ENCODE measurements at places on chromosomes 1 and 21.

- no peak for DNase-seq
Observed at GRCh38 chr21:42424914-42425541, 21.3 kb downstream of the UBASH3A start.

DNA sequence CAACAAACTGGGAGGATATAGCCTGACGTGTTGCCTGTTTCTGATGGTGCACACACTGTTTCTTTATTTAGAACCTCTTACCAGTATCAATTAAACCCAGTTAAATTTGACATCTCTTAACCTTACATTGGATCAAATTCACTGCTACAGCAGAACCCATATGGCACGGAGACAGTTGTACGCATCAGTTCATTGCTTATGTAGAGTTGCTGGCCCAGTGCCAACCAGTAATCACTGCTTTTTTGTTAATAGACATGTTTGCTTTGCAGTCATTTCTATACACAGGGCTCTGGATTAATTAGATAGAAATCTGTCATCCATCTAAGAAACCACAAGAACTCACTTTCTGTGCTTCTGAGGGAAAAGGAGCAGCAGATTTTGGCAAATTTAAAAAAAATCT, 154.0 kb downstream of the RWDD3 start:
- no peak for DNase-seq

- no peak for DNase-seq
Observed at GRCh38 chr1:225044258-225044657, 114.8 kb downstream of the DNAH14 start.

- no peak for DNase-seq
Observed at GRCh38 chr1:171355727-171356126, 41.7 kb downstream of the FMO4 start.

- no peak for DNase-seq
Observed at GRCh38 chr1:60664086-60664625, 418.2 kb upstream of the NFIA start.

- DNase-seq, result no peak
Observed at GRCh38 chr1:3912809-3913685, 13.0 kb upstream of the C1orf174 start.

DNA sequence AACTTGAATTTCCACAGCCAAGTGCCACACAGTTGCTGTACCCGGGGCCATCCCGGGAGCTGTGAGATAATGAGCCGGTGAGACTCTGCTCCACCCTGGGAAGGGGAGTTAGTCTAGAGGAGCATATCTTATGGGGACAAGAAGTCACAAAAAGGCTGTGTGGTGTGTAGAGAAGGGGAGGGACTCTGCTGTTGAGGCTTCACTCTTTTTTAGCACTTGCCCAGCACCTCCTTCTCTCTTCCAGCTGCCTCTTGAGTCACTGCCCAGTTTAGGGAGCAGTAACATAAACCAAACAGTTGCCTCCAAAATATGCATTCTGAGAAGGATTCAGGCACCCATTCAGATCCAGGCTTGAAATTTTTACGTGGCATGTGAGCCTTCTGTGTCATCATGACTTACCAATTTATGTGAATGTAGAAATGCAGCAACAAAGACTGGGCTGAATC, 744 bp upstream of the WDR26 start:
- no peak for DNase-seq

DNA sequence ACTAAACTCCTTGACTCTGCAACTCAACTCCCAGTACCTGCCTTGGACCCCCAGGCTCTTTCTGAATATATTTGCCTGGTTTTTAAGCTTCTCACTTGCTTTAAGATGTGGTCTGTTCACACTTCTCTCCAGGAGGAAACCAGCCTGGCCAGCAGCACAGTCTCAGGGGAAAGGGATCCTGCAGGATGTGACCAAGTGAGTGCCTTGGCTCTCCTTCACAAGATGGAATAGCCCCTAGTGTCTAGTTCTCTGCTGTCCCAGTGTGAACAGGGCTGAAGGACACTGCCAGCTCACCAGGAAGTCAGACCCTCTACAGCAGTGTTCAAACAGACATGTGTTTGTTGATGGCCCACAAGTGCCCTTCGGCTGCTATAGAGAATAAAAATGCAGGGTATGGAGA, 32.9 kb downstream of the CD244 start:
- DNase-seq, result no peak

- no peak for DNase-seq
Observed at GRCh38 chr1:15836772-15837669, 10.5 kb upstream of the SPEN start.

DNA sequence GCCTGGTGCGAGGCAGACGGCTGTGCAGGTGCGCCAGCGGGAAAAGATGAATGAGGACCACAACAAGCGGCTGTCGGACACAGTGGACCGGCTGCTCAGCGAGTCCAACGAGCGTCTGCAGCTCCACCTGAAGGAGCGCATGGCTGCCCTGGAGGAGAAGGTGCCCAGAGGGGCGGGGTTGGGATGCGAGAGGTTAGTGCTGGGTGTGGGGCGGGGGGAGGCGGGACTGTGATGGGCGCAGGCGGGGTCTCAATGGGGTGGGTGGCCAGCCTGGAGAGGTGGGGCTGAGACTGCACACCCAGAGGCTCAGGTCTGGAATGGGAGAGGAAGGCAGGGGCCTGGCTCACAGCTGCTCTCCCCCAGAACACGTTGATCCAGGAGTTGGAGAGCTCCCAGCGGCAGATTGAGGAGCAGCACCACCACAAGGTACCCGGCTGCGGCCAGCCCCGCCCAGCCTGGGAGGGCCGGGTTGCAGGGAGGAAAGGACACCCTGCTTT, 22.3 kb downstream of the PPFIA4 start:
- no peak for DNase-seq

- DNase-seq, result no peak
Observed at GRCh38 chr21:16241479-16241963, 511.7 kb downstream of the USP25 start.

GRCh38 chr1:98723574-98723973, 62.1 kb downstream of the SNX7 start:
- no peak for DNase-seq

- no peak for DNase-seq
Observed at GRCh38 chr1:18794561-18794960, 64.9 kb downstream of the TAS1R2 start.

- no peak for DNase-seq
Observed at GRCh38 chr1:217562229-217562878, 68.5 kb downstream of the GPATCH2 start.

GRCh38 chr1:150809651-150810050, 1.6 kb upstream of the CTSK start:
- no peak for DNase-seq

- DNase-seq, result no peak
Observed at GRCh38 chr21:46078322-46078977, 19.5 kb upstream of the COL6A2 start.

- no peak for DNase-seq
Observed at GRCh38 chr1:7263021-7263960, 478.0 kb downstream of the CAMTA1 start.

Measured in cortex of kidney (tissue), 1 donor.